ENCODE measurements at places on chromosomes 3 and 15.

DNA sequence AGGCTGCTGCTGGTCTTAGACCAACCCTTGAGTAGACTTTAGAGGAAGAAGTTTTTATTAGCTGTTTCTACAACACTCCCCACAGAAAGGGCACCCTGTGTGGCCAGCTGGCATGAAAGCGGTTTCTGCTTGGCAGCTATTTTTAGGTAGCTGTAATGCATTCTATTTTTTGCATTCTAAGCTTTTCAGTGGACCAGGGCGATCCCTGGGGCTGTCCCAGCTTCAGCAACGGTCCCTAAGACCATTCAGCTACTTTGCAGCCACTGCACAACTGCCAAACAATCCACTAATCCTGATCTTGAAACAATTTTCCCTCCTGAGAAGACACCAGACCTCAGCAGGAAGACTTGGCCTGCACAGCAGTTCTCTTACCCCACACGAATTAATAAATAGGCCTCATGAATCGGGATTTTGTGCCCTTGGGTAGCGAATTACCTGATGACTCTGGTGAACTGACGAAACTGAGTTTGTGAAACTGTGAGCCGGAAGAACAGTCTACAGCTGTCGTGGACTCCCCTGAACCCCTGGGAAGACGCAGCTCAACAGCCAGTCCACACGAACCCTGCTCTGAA is 14.6 kb upstream of the TFRC start:
- DNase-seq: no peak

DNA sequence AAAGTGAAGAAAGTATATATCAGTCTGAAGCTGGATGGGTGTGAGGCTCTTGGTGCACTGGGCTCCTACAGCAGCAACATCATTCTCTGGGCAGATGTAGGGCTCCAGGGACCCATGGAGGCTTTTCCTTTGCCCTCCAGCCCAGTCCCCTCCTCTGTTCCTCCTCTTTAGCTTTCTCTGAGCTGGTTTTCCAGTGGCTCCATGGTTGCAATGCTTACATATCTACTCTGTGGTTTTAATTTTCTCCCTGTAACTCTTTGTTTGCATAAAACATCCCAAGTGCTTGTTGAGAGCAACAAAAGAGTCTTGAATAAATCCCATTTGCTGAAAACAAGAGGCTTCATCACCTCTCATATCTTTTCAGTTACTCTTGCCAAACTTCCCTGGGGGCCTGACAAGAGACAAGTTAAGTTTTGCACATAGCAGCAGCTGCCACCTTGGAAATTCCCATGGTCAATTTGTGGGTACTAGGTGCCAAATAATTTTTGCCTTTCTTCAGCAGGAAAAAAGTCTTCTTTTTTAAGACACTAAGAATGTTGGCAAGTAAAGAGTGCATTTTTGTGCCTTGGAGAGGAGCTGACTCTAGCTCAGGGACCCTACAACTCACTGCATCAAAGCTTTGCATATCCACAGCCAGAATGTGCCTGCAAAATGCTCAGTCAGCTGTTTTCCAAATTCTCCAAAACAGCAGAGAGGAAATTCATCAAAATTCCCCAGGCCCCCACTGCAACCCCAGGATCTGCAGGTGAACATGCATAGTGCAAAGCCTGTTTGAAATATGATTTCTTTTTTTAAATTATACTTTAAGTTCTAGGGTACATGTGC is 41.9 kb downstream of the COLQ start:
- no peak for DNase-seq

DNA sequence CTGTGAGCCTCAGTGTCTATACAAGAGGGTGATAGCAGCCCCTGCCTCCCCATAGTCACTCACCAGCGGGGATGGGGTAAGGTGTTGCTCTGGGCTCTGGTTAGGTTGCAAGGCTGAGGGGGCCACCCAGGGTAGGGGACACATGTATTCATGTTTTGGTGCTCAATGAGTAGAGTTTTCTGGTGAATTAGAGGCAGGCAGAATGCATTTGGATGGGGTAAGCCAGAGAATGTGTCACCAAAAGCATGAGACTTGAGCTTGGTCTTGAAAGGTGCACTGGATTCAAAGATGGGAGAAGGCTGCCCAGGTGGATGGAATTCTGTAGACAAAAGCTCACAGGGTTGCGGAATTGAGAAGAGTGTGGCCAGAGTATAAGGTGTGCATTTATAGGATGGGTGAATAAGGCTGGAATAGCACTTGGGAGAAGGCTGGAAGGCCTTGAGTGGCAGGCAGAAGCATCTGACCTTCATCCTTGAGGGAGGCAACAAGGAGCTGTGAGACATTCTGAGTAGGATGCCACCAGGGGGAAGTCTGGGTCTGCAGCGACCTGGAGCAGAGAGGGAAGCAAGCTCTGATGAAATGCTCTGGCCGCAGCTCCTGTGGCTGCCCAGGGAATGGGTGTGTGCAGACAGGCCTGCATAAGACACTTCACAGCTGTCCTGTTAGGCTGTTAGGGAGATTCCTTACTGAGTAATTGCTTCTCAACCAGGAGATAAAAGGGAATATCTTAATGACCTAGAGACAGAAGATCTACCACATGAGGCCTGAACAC is 149.6 kb downstream of the CHDH start:
- DNase-seq: peak; percentile 60

GRCh38 chr3:99839613-99840012 is 22.0 kb downstream of the CMSS1 start:
- DNase-seq: no peak

GRCh38 chr3:15171096-15171495 is 35.0 kb upstream of the CAPN7 start:
- DNase-seq: no peak
